Cortex of kidney (tissue), 1 donor: ENCODE measurements at places on chromosomes 12 and 14.

DNA sequence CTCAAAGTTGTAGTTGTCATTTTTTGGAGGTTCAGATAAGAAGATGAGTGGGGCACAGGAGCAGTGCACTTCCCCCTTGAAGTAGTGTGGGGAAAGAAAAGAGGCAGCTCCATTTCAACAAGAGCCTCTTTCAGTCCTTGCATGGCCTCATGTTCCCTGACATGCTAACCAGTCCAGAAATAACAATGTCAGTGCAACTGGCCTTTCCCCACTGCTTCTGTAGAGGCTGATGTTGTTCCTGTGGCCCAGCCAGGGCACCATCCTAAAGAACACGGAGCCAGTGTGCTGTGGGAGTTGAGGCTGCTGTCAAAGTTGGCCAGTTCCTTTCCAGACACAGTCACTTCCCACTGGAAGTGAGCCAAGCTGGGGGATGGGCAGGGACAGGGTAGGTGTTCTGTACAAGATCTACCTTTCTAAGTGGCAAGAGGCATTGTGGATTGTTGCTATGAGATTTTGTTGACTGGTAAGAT lies 77.7 kb upstream of the SLC38A2 start:
- no peak for DNase-seq

DNA sequence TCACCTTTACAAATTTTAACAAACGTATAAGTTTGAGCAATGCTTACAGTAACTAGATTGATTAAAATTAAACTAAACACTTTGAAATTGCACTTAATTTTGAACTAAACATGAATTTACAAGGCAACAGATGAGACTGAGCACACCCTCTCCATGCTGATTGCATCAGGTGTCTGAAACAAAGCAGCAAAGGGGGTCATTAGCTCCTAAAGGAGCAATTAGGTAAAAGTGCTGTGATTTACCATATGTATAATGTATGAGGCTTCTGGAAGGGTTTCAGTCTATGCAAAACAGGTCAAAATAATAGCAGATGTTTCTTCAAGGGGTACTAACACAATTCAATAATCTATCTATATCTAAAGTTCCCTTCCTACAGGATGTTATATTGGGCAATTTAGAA lies 98.8 kb upstream of the LMNTD1 start:
- no peak for DNase-seq

GRCh38 chr12:124774462-124775167 lies 89.0 kb downstream of the SCARB1 start:
- DNase-seq: no peak

- no peak for DNase-seq
These were observed 63.4 kb upstream of the SLCO1C1 start for GRCh38 chr12:20631711-20632110.

DNA sequence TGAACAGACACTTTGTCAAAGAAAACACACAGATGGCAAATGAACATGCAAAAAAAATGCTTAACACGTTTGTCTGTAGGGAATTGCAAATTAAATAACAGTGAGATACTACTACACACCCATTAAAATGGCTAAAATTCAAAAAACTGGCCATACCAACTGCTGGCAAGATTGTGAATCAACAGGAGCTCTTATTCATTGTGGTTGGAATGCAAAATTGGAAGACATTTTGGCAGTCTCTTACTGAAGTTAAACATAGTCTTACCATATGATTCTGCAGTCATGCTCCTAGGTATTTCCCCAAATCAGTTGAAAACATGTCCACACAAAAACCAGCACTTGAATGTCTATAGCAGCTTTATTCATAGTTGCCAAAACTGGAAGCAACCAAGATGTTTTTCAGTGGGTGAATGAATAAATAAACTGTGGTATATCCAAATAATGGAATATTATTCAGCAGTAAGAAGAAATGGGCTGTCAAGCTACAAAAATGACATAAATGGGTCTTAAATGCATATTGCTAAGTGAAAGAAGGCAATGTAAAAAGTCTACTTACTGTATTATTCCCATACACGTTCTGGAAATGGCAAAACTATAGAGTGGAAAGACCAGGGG lies 91.4 kb downstream of the PLEKHA5 start:
- DNase-seq: no peak

- no peak for DNase-seq
These were observed 885 bp upstream of the PALS1 start for GRCh38 chr14:67240168-67240932.

GRCh38 chr14:63438065-63438757 lies 105.0 kb downstream of the PPP2R5E start:
- DNase-seq: no peak

- no peak for DNase-seq
These were observed 874.5 kb downstream of the FLRT2 start for GRCh38 chr14:86404425-86404824.

- DNase-seq: no peak
These were observed 79.5 kb downstream of the ARMH4 start for GRCh38 chr14:58072288-58073071.

DNA sequence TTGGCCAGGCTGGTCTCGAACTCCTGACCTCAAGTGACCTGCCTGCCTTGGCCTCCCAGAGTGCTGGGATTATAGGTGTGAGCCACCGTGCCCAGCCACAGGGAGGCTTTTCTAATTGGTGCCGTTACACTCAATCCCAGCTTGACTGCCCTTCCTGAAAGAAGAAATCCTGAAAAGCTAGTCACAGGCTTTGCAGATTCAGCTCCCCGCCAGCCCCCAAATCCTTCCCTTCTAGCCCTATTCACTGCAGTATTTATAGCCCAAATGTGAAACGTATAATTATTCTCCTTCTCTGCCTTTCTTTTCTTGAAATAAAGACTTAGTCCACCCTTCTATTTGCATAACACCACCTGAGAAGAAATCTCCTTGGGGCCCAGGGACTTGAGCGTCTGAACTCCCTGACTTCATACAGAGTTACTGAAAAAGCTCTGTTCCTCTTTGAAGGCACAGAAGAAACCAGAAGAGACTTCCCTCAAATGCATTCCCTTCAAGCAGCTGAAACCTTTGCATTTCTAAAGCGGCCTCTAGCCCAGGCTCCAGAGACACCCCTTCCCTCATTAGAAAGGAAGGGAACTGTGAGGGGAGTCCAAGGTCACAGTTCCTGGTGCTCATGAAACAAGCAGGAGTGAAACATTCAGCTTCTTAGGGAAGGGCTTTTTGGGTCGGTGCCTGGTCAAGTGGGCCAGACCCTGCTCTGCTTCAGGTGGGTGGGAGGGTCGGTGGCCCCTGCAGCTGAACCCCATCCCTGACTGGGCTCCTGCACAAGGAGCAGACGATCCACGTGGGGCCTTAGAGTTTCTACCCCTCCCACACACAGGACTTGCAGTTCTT lies 42.3 kb upstream of the BATF start:
- no peak for DNase-seq

DNA sequence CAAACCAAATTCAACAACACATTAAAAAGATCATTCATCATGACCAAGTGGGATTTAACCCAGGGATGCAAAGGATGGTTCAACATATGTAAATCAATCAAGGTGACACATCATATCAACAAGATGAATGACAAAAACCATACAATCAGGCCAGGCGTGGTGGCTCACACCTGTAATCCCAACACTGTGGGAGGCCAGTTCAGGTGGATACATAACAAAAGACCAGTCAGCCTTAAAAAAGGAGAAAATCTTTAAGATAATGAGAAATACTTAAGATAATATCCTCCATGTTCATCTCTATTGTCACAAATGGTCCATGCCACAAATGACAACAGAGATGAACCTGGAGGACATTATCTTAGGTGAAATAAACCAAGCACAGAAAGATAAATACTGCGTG lies 12.4 kb downstream of the L2HGDH start:
- DNase-seq: no peak

DNA sequence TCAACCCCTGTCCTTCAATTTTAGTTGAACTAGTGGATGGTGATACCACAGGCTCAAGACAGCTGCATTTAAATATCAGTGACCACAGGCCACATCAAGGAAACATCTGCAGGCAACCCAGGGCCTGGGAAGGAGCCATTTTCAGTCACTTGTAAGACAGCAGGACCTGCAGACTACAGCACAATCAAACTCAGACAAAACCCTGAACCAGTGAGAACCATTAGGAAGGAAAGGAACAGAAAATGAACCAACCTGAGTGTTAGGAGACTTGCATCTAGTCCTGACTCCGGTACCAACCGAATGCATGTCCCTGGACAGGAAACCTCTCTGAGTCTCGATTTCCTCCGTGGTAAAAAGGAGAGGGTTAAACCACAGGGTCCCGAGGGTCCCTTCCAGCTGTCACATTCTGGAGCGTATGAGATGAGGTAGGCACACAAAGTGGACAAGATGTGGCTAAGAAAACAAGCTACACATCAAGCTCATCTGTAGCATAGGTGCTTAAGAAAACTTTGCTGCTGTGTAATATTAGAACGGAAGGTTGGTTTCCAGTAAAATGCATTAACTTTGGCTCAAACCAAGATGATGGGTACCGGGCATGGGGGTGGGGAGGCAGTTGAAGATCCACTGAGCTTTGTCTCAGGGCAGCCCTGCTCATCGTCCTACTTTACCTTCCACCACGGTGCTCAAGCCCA lies 1.6 kb upstream of the CDKN1B start:
- DNase-seq: no peak

GRCh38 chr12:82931349-82932116 lies 244.8 kb downstream of the TMTC2 start:
- DNase-seq: no peak

- no peak for DNase-seq
These were observed 4.3 kb upstream of the MMP19 start for GRCh38 chr12:55847033-55847432.

DNA sequence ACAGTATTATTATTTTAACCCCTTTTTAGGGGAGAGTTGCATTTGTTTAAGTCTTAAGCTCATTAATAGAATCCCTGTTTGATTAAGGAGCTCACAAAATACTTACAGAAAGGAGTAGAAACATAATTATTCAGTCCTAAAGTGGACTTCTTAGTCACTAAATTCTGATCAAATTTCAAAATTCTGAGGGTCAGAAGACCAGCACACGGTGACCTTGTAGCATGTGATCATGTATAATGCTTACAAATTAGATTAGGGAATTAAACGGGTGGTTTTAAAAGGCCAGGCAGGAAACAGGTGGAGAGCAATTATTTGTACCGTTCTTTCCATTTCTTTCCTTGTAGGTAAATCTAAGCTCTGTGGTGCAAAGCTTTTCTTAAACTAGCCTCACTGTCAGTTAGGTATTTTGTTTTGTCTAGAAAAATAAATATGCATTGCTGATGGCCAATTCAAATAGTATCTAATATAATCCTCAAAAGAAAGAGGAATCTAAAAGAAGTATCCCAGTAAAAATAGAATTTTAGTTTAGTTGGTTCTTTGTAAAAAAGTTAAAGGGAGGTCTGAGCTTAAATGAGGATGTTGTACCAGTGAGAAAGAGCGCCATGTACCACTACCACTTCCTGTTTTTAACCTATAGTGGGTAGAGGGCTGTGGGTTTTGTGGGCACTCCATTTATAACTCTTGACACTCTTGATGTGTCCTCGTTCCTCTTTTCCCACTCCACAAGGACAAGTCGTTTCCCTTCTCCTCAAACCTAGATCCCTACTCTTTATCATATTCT lies 51.1 kb downstream of the SLC38A1 start:
- no peak for DNase-seq

DNA sequence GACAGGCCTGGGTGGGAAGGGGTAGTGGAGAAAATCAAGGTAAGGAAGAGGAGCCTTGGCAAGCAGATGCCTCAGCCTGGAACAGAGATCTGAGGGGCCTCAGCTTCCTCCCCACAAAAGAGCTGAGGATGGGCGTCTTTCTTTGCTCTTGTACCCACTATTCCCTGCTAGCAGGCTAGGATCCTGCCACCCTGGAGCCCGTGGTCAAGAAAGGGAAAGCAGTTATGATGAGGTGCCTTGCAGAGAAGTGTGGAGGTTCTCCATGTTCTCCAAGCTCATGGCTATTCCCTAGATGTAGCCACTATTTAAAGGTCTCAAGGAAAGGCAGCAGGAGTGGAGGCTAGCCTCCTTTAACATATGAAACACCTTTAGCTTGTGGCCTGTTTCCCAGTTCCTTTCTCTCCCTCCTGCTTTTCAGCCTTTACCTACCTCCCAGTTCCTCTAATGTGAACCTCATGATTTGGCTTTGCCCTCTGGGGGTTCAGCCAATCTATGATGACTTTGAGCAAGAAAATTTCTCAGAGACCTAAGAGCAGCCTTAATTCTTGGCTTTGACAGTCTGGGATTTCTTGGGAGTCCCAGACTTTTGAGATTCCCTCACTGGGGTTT lies 1.1 kb downstream of the IKZF4 start:
- no peak for DNase-seq

DNA sequence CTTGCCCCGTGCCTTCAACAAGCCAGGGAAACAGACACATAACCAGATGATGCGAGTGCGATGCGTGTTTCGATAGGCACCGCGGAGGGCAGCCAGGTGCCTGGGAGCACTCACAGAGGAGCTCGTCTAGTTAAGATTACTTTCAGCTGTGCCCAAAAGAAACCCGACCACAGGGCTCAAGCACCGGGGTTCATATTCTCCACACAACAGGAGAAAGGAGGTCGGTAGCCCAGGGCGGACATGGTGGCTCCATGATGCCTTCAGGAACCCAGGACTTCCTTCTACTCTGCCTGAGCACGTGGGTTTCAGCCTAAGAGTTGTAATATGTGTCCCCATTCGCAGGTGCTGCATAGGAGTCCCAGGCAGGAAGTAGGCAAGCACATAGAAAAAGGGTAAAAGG lies 53.7 kb upstream of the DDX11 start:
- no peak for DNase-seq

DNA sequence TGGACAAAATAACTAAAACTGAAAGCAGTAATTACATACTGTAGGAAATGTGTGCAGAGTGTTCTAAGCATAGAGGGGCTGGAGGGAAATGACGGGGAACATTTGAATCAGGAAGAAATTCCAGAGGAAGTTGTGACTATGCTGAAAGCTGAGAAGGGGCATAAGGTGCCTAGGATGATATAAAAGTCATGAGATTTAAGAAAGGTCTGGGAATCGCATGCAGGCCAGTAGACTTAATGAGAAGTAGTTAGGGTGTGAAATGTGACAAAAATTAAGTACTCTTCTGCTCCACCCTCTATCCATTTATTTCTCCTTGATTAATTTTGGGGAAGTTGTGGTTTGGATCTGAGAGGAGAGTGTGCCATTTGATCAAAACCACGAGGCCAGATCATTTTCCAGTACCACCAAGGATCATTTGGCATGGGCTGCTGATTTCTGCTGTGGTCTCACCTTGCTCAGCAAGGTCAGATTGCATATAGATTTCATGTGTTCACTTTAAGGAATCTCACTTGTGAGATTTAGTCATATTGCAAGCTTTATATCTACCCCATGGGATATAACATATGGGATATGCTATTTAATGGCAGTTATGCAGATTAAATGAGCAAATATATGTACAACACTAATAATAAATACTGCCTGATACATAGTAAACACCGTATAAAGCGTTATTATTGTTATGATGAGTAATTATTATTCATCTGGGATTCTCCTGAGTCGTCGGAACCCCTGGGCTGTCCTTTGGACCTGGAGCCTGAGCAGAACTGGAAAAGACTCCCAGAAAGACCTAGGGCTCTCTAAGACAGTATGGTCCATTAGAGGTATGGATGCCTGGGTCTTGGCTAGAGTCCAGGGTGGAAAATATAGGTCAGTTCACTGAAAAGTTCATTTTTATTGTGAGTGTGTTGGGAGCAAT lies 72.3 kb downstream of the SRGAP1 start:
- no peak for DNase-seq
